ENCODE measurements at places on chromosomes 2 and 18.

DNA sequence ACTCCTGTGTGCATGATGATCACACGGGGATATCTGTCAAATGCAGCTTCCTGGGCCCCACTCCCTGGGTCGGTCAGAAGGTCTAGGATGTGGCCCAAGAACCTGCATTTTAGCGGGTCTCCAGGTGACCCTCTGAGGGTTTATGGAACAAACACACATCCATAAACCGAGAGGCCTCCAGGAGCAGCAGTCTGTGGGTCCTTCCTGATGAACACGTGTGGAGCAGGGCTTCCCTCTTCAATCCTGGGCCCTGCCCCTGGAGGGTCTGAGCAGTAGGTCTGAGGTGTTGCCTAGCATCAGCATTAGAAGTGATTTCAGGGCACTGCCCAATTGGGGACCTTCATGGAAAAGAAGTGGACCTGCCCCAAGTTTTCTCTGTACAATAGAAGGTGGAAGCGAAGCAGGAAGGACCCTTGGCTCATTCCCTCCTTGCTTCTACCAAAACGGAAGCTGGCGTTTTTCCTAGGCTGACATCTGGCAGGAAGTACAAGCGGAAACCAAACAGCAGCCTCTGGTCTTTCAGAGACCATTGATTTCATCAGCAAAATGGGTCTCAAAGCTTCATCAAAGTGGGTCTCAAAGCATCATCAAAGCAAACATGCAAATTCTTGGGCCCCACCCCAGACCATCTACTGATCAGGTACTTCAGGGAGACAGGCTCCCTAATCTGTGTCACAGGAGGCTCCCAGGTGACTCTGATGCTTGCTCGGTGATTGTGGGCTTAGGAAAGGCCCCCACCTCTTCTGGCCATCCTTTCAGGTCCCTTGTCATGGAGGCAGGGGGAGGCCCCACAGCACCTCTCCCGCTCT is 30.7 kb downstream of the INO80C start:
- peaks cover 4% of the 10 kb centered on the region for H3K4me1 ChIP-seq
- H3K36me3 ChIP-seq = no peaks in the 10 kb centered on the region
- no peak for DNase-seq
- no peaks in the 10 kb centered on the region for H3K27me3 ChIP-seq

DNA sequence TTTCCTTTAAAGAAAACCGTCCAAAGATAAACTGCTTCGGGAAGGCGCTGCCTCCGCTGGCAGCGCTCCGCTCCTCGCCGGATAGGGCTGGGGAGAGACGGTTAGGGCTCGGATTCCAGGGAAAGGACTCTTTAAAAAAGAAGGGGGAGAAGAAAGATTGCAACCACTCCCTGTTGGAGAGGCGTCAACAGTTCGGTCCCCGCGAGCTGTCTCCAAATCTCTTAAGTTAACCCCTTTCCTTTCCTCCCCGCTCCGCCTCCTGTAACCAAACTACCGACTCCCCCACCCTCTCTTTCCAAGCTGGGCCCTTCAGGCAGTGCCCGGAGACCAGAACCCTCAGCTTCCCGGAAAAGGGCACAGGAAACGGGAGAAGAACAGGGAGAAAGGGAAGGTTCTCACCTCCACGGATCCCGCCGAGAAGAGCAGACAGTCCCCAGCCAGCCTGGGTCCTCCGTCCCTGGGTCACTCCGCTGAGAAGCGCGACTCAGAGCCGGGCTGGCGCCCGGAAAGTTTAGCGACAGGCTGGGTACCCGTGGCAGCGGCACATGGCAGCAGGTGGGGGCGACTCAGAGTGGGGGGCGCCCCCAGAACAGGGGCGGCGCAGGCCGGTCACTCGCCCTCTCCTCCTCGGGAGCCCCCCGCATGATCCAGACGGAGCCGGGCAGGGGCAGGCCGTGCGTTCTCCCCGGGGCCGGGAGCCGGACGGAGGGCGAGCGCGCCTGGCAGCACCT is 675 bp downstream of the FZD5 start:
- peaks cover 33% of the 10 kb centered on the region for H3K27me3 ChIP-seq
- H3K36me3 ChIP-seq = peaks cover 11% of the 10 kb centered on the region
- H3K4me3 ChIP-seq = peak overlapping the region; percentile 89
- DNase-seq = peak; percentile 16
- peaks cover 21% of the 10 kb centered on the region for H3K4me1 ChIP-seq

GRCh38 chr2:147108548-147108947 is 736.3 kb upstream of the ACVR2A start:
- H3K27ac ChIP-seq = no peak overlapping the region
- no peak overlapping the region for H3K4me3 ChIP-seq
- no peaks in the 10 kb centered on the region for H3K36me3 ChIP-seq
- no peak for DNase-seq
- no peaks in the 10 kb centered on the region for H3K27me3 ChIP-seq
- no peaks in the 10 kb centered on the region for H3K4me1 ChIP-seq

DNA sequence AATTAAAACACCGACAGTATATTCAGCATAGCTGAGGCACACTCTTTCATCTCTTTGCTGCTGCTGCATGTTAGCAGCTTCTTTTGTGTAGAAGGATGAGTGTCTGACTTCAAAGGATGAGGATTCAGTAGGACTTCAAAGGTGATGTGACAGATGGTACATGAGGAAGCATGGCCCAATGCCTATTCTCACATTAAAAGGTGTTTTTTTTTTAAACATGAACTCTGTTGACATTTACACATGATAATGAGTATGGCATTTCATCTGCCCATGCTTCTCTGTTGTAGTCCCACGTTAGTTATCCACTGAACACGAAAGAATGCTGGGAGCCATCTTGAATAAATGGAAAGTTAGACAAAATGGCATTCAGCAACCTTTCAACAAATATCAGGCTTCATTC is 1950.8 kb upstream of the PIK3C3 start:
- no peaks in the 10 kb centered on the region for H3K27me3 ChIP-seq
- DNase-seq = no peak
- H3K4me1 ChIP-seq = peaks cover 2% of the 10 kb centered on the region
- no peaks in the 10 kb centered on the region for H3K36me3 ChIP-seq

GRCh38 chr2:218895759-218896500 is 15.3 kb downstream of the WNT10A start:
- H3K36me3 ChIP-seq = peaks cover 65% of the 10 kb centered on the region
- H3K27me3 ChIP-seq = peaks cover 14% of the 10 kb centered on the region
- peak overlapping the region; percentile 82 for H3K4me3 ChIP-seq
- H3K4me1 ChIP-seq = peaks cover 43% of the 10 kb centered on the region
